ENCODE measurements at places on chromosomes 13 and 19.
A peak's percentile ranks its signal among the peaks of the same experiment; 100 is the strongest.

DNA sequence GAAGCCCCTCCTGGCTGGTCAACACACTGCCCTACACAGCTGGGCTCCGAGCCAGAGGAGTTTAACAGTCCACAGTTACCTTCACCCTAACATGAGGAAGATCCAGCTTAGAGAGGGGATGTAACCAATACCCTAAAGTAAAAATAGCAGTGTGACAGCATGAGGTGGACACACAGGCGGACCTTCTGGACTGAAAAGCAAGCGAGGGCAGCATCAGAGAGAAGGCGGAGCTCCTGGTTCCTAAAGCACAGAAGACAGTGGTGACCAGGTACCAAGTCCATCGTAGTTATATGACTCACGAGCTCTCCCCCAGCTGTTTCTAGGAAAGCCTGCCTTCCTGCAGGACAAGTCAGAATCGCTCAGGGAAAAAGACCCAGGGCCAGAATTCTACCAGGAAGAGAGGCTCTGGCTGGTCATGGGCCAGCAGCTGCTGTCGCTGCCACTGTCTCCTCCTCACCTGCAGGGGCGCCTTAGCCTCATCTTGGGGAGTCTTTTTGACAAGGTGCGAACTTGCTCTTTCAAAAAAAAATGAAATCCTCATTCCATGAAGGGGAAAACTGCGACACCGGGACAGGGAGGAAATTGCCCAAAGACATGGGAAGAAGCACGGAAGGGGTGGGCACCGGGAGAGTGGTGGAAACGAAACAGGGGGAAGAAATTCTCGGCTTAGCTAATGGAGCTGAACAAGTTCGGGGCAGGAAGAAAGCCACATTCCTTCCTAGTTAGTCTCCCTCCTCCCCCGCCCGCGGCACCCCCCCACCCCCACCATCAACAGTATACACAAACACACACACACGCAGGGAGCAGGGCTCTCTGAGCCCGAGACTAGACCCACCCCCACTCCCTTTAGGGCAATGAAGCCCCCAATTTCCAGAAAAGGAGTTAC lies 1.7 kb downstream of the ELL start:
- DNase-seq: peak; percentile 85

DNA sequence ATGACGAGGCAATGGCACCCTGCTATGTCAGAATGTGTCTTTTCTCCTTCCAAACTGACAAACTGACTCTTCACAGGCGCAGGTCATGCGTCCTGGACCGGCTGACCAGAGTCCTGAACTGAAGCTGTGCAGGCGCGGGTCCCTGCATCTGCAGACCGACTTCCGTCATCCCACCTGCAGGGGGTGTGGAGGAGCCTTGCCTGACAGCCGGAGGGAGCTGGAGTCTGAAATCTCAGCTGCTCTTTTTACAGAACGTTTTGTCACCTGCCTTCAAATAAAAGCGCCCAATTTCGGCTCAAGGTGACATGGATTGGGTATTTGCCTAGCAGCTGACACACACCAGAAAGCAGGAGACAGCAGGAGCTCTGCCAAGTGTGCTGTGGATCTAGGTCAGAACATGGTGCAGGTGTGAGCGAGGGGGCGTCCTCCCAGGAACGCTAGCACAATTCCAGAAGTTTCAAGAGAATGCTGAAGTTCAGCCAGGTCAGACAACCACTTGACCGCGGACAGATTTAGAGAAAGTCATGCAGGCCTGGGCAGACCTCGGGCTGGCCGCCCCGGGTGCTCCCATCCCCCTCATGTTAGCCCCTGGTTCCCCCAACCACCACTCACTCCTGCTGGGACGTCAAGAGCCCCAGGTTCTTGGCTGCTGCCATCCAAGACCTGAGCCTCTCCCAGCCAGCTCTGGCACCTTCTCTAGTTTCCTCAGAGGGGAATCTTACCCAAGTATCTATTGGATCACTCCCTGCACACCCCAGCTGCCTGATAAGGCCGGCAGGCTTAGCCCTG lies 32.8 kb downstream of the ELL start:
- no peak for DNase-seq

DNA sequence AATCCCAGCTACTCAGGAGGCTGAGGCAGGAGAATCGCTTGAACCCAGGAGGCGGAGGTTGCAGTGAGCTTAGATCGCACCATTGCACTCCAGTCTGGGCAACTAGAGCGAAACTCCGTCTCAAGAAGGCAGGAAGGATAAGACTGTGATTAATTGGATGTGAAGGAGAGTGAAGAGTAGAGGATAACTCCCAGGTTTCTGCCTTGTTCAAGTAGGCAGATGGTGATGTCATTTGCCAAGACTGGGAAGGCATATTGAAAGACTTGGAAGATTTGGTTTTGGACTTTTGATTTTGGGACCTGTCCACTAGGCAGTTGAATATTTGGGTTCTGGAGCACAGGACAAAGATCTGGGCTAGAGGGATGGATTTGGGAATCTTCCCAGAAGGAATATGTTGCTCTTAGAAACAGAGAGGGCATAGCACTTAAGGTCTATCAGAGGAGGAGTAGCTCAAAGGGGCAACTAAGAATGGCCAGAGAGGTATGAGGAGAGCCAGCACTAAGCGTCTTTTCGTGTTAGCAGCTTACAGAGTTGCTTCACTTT lies 20.0 kb downstream of the GARRE1 start:
- peak; percentile 43 for DNase-seq

DNA sequence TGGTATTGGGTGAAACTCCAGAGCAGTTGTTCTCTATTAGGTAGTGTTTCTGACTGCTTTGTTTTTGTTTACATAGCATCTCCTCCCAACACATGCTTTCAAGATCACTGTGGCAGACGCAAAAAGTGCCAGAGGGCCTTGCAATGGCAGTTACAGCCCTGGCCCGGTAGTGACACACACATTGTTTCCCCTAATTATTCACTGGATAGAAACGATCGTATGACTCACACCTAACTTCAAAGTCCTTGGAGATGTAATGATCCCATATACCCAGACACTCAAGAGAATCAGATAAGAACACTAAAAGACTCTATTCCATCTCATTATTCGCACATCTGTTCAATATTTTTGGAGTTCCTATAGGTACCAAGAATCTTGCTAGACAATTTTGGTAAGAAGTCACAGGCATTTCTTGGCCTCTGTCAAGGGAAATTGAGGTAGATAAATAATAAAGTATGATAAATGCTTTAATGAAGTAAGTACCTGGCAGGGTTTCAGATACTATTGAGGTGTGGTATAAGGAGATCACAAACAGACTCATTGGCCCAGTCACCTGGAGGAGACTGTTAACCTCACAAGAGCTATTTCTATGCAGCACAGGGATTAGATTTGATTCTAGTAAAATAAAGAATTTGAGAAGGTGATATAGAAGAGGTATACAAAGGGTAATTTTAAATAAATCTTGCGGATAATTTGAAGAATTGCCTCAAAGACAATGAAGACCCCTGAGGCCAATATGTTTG lies 485.3 kb downstream of the SLITRK6 start:
- DNase-seq: peak; percentile 87

DNA sequence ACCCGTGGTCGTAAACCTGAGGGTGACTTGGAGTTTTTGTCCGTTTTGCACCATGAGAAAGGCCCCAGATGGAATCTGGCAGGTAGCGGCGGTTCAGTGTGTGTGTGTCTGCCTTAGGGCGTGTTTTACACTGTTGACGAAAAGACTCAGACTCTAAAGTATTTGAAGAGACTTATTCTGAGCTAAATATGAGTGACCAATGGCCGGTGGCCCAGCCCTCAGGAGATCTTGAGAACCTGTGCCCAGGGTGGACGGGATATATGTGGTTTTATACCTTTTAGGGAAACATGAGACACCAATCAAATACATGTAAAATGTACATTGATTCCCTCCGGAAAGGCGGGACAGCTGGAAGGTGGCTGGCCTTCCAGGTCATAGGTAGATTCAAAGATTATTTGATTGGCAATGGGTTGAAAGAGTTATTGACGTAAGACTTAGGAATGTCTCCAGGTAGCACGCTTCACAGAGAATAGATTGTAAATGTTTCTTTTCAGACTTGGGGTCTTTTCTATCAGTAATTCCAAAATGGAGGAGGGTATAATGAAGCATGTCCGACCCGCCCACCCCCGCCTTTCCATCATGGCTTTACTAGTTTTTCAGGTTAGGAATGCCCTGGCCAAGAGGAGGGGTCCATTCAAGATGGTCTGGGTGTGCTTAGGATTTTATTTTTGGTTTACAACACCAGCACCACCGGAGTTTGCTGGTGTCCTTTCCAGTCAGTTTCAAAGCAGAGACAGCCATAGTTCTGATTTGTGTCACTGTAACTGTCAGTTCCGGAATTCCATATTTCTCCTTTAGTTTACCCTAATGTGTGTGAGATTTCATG lies 1.0 kb upstream of the ZNF529 start:
- no peak for DNase-seq

DNA sequence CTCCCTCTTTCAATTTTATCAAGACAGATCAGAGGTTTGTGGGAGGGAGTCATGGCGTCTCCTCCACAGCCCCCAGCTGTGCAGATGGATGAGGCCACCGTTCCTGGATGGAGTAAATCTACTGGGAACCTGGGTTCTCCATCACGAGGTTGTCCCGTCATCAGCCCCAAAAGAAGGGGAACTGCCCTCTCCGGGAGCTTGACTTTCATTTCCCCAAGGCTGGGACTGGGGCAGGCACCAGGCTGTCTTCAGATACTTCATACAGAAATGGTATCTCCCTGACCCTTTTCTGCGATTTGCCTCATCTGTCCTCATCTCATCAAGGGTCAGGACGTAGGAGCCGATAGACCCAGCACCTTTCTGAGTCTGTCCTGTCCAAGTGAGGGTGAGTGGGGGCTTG lies 9.8 kb downstream of the LILRB2 start:
- no peak for DNase-seq

DNA sequence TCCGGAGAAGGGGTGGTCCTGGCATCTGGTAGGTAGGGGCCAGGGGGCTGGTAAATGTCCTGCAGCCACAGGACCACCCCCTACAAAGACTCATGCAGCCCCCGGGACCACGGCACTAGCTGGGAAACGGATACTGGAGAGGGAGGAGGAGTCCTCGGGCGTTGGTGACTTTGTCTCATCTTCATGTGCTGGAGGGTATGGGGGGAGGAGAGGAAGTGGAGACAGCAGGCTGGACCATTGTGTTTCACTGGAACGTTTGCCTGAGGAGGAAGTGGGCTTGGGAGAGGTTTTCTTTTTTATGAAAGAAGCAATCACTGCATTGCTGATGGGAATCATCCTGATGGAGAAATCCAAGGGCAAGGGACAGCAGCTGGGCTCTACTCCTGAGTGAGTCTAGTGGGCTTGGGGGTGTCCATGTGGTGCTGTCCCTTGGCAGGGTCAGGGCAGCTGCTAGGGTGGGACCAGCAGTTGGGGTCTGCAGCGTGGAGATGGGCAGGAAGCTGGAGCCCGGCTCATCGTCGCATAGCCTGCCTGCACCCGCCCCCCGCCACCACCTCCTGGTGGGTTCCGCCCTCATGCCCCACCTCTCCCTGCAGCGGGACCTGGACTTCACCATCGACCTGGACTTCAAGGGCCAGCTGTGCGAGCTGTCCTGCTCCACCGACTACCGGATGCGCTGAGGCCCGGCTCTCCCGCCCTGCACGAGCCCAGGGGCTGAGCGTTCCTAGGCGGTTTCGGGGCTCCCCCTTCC lies 1.7 kb upstream of the ADM5 start:
- peak; percentile 51 for DNase-seq

GRCh38 chr13:102033857-102034331 lies 368.0 kb downstream of the FGF14 start:
- no peak for DNase-seq

- no peak for DNase-seq
Observed at GRCh38 chr19:35013820-35014754, 14.0 kb downstream of the GRAMD1A start.

- DNase-seq: peak; percentile 52
Observed at GRCh38 chr13:32538143-32538620, 413 bp downstream of the N4BP2L2 start.

DNA sequence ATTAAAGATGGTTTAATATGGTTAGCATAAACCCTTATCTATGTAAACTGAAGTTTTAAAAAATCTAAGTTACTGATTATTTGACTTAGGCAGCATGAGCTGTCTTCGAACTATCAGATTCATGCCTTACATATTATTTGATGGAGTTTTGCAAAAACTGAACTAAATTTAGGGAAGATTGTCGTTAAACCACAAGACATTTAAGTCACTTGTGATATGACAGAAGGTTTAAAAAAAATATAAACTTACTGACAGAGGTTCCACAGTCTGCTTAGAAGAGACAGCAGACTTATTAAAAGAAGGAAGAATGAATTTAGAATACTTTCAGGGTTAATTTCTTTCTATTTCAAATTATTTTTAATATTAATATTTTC lies 110.9 kb upstream of the FRY start:
- no peak for DNase-seq

- no peak for DNase-seq
Observed at GRCh38 chr19:35484252-35485036, 5.8 kb downstream of the KRTDAP start.

GRCh38 chr19:7502552-7502951 lies 13.4 kb upstream of the ZNF358 start:
- DNase-seq: no peak

DNA sequence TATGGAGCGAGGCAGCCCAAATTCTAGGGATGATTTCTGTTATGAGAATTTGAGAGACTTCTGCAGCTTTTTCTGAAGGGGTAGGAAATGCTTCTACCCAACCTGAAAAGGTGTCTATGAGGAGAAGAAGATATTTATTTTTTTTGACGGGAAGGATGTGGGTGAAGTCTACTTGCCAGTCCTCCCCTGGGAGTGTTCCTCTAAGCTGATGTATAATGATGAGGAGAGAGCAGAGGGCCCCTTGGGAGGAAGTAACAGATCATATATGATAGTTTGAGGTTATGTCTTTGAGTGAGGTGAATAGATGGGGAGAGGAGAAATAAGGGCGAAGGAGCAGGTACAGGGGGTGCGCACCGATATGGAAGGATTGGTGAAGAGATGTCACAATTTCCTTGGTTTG lies 910.6 kb upstream of the SLITRK5 start:
- DNase-seq: no peak

DNA sequence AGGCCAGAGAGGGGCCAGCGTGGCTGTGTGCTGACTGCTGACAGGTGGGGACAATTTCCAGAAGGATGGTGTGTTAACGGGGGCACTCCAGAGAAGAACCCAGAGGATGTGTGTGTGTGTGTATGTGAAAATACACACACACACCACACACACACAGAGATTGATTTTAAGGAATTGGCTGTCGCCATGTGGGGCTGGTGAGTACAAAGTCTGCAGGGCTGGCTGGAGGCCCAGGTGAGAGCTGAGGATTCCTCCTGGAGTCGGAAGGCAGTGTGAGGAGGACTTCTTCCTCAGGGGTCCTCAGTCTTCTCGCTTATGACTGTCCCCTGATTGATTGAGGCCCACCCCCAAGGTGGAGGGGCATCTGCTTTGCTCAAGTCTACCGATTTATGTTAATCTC lies 7.6 kb upstream of the GJB6 start:
- no peak for DNase-seq

GRCh38 chr19:7926021-7926726 lies at the start of gene CTXN1:
Gene CTXN1 (minus strand): TSS chr19:7926135. CDS start chr19:7925538, 597 bp downstream.
- peak; percentile 58 for DNase-seq

DNA sequence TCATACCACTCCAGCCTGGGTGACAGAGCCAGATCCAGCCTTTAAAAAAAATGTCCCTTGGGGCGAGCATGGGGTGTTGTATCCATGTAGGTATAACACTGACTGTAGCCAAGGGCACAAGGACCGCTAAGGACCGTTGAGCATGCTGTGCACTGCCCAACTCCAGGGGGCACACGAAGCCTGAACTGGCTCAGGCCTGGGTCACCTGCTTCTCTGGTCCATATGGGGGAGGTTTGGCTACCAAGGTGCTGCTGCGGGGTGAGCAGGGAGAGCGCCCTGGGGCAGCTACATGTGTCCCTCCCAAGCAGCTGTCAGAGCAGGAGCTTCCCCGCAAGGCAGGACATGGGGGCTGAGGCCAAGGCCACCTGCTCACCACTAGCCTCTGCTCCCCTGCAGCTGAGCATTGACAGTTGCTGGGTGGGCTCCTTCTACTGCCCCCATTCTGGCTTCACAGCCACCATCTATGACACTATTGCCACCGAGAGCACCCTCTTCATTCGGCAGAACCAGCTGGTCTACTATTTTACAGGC lies 16.3 kb downstream of the CATSPERG start:
- no peak for DNase-seq

Data from EL (cell line).